Activated naive CD4-positive, alpha-beta T cell treated with anti-CD3 and anti-CD28 coated beads for 36 hours (primary cell): ENCODE measurements at places on chromosomes 12 and 14. TPM values are rescaled to one million over a fixed set of nuclear protein-coding genes. Genes with fewer than 3 reads are reported as not detected.

The ERP27 gene
- total RNA-seq = 1.0 TPM

The PRB3 gene
- total RNA-seq = not detected

The EML1 gene
- total RNA-seq = 1.2 TPM

The TIMELESS gene
- total RNA-seq = 69.9 TPM

The B4GALNT3 gene
- 1.2 TPM for total RNA-seq

The EMP1 gene
- total RNA-seq = 3.0 TPM

The SPTLC2 gene
- 16.1 TPM for total RNA-seq

The DDN gene
- total RNA-seq = 0.21 TPM

The HCAR3 gene
- not detected for total RNA-seq

The GPR84 gene
- 1.2 TPM for total RNA-seq

The MYF5 gene
- total RNA-seq = not detected

The DPPA3 gene
- total RNA-seq = not detected

The SRRM4 gene
- not detected for total RNA-seq

The SLC10A1 gene
- total RNA-seq = not detected

The KLRB1 gene
- not detected for total RNA-seq

The LAG3 gene
- total RNA-seq = 22.8 TPM

The LMO3 gene
- total RNA-seq = not detected

The C1S gene
- 2.2 TPM for total RNA-seq

The KCNK10 gene
- total RNA-seq = not detected

The CLECL1 gene
- 1.9 TPM for total RNA-seq
